ENCODE measurements at places on chromosomes 12 and 14. TPM values are rescaled to one million over a fixed set of nuclear protein-coding genes. Genes with fewer than 3 reads are reported as not detected.

Gene RNASE3
- total RNA-seq, result 0.38 TPM

Gene AKAP3
- 2.7 TPM for total RNA-seq

Gene STON2
- total RNA-seq, result 86.6 TPM

Gene ASB2
- 3.7 TPM for total RNA-seq

- no peak overlapping the region for H3K4me3 ChIP-seq
- no peak for DNase-seq
- H3K27ac ChIP-seq, result no peak overlapping the region
- no peaks in the 10 kb centered on the region for H3K27me3 ChIP-seq
- no peaks in the 10 kb centered on the region for H3K36me3 ChIP-seq
Measured at GRCh38 chr12:26264215-26264838, 69.0 kb downstream of the SSPN start.

Data from kidney (tissue), 22 donors.